ENCODE measurements at places on chromosomes 6 and 20.

DNA sequence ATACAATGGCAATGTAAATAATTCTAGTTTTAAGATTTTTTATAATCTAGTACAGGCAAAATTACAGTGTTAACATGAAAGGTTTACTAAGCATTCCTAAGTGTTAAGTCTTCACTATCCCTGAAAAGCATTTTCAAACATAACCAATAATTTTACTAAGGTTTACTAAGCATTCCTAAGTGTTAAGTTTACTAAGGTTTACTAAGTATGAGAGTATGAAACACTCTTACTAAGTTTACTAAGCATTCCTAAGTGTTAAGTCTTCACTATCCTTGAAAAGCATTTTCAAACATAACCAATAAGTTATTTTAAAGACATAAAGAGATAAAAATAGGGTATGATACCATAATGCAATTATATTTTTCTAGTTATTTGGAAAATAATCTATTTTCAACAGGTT is 82.6 kb downstream of the PRSS35 start:
- DNase-seq = no peak

- DNase-seq = no peak
These were observed 34.9 kb downstream of the ASCC3 start for GRCh38 chr6:100846276-100846675.

DNA sequence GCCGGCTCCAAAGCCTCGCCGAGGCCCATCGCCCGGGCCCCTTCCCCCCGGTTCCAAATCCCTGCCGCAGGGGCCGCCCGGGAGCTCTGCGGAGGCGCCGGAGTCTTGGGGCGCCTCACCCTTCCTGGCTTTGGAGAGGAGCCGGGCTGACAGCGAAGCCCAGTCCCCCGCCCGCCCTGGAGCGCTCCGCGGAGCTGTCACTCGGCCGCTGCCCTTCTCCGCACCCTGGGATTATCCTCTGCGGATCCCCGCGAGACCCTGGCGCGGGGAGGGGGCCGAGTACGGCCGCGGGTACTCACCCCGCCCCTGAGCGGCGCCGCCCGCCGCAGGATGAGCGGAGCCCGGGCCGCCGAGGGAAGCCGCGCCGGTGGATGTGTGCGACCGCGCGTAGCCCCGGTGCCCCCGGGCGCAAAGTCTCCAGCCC is 343 bp downstream of the SNAP91 start:
- DNase-seq = no peak

DNA sequence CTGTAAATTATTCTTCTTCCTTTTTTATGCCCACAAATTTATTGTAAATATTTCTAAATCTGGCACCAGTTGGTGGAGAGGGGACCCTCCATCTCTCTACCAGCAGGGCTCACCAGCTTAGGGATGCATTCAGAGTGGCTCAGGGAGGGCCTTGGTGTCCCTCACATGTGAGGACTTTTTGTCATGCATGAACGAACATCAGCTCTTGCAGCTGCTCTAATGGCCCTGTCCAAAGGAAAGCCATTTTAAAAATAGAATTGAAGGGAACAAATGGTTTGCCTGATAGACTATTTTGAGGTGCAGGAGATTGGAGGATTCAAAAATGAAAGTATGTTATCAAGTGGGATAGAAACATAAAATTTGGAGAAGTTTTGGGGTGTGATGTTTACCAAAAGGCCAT is 37.5 kb upstream of the KLHL31 start:
- no peak for DNase-seq

- DNase-seq = no peak
These were observed 42.5 kb upstream of the SLC22A1 start for GRCh38 chr6:160078883-160079685.

DNA sequence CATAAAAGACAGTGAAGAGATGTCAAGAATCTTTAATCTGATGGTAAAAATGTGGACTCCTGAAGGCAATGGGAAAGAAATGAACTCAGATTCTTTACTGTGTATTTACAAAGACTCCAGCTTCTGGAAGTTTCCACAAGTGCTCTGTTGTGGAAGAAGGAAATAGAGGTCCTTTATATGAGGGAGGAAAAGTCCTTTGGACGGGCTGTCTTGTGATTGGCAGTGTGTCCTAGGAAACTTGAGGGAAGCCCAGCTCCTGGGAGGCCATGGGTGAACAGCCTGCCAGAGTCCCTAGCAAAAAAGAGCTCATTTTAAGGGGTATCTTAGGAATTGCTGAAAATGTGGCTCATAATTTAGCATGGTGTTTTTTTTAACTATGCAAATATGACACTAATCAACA is 92.0 kb downstream of the RNASET2 start:
- no peak for DNase-seq

- no peak for DNase-seq
These were observed 108.7 kb downstream of the NCOA3 start for GRCh38 chr20:47610247-47610944.

- no peak for DNase-seq
These were observed 22.2 kb upstream of the MYL9 start for GRCh38 chr20:36519012-36519719.

- DNase-seq = no peak
These were observed 126.5 kb downstream of the ZFAND3 start for GRCh38 chr6:37946057-37946456.

- no peak for DNase-seq
These were observed 151.1 kb downstream of the KHDC1L start for GRCh38 chr6:73074175-73074574.

GRCh38 chr20:62237801-62238568 is at the start of gene OSBPL2:
Gene OSBPL2, plus strand, starts transcription at chr20:62238521. Its CDS starts 17,664 bp downstream, at chr20:62256185.
- peak; percentile 99 for DNase-seq

DNA sequence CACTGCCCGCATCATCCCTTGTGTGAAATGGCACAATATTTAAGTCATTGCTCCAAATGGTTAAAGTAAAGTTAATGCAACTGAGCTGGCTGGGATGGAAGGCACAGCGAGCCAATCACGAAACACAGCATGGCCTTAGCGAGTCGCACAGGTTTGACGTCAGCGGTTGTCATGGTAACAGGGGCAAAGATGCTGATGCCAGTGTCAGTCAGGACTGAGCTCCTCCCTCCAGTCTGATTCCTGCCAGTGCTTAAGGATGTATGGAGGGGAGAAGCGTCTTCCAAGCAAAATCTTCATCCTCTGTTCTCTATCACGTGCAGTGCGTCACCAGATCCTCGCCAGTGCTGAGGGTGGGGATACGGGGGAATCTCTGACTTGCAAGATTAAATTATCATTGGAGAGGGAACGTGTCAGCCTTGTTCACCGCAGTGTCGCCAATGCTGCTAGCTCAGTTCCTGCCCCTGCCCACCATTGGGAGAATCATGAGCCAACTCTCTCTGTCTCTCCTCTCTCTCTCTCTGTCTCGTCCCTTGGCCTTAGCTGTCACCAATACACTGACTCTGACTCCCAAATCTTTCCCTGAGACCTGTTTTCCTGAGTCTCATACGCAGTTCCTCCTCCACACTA is 24.5 kb downstream of the TSPYL4 start:
- no peak for DNase-seq

- no peak for DNase-seq
These were observed 7.4 kb downstream of the FKBP5 start for GRCh38 chr6:35681298-35681697.

DNA sequence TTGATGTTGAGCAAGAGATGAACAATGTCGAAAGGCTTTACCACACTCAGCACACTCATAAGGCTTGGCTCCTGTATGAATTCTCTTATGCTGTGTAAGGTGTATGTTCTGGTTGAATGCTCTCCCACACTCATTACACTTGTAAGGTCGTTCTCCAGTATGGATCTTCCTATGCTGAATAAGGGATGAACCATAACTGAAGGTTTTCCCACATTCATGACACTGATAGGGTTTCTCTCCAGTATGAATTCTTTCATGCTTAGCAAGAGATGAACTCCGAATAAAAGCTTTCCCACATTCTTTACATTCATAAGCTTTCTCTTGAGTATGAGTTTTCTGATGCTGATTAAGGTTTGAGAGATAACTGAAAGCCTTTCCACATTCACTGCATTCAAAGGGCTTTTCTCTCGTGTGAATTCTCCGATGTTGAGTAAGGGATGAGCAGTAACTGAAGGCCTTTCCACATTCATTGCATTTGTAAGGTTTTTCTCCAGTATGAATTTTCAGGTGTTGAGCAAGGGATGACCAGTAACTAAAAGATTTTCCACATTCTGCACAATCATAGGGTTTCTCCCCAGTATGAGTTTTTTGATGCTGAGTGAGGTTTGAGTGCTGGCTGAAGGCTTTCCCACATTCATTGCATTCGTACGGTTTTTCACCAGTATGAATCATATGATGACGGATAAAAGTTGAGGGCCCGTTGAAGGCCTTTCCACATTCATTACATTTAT is 21.1 kb downstream of the ZNF184 start:
- no peak for DNase-seq

DNA sequence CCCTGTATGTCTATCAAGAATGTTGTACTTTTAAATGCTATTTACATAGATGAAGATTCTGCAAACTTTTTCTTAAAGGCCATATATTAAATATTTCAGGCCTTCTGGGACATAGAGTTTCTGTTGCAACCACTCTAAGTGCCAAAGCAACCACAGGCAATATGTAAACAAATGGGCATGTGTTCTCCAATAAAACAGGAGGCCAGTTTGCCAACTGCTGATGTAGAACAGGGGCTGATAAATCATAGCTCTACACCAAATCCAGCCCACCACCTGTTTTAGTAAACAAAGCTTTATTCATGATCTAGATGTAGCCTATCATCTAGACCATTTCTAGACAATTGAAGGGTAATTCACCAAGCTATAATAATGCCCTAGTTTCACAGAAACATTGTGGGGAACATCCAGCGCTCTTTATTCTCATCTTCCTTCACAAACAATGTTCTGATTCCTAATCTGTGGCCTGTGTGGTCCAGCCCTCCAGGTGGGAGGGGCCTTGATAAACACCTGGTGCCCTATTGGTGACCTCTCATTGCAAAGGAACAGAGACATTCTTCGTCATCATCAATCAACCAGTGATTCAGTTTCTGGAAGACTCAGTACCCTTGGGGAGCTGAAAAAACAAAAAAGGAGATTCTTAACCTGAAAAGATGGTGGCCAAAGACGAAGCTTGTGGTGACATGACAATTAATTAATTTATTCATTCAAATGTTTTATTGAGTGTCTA is 80.2 kb downstream of the PREP start:
- DNase-seq = no peak

DNA sequence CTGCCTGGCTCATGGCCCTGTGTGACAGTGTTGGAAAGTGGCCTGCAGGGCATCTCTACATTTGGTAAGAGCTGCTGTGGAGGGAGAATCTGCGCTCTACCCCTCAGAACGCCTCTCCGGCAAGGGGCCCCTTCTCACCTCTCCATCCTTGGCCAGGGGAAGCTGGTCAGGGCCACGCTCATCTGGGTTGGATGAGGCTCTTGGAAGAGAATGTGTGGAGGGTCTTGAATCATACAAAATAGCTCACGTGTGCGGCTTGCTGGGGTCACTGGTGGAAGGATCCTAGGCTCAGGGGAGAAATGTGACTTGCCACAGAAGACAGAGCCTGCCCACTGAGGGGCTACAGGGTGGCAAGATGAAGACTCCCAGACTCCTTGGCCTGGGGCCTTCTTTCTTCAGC is 105.0 kb downstream of the SCML4 start:
- DNase-seq = no peak

DNA sequence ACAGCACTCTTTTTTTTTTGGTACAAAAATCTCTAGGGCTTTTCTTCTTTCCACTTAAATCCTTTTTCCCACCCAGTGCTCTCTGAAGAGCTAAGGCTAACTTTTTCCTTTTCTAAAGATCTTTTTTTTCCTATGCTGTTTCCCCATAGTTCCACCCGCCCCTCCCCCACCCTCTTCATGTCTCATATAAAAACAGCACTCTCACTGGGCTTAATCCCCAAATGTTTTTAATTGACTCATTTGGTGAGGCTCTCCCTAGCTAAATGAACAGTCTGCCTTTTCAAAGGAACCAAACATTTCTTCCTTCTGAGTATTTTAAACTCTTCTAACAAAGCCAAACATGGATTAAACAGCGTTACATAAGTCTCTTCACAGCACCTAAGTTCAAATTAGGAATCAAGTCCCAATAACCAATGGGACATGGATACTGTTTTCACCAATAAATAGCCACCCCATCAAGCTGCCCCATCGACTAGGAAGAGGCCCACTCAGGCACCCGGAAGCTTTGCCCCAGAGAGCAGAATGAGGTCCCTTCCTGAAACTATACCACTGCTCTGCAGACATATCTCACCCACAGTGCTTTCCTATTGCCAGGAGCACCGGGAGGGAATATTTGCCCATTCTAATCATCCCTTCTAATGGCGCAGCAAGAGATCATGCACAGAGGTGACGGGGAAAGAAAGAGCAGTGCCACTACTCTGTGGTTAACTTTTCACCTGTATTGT is 63.7 kb downstream of the ATXN1 start:
- no peak for DNase-seq

- no peak for DNase-seq
These were observed 11.7 kb downstream of the OSER1 start for GRCh38 chr20:44198872-44199271.

DNA sequence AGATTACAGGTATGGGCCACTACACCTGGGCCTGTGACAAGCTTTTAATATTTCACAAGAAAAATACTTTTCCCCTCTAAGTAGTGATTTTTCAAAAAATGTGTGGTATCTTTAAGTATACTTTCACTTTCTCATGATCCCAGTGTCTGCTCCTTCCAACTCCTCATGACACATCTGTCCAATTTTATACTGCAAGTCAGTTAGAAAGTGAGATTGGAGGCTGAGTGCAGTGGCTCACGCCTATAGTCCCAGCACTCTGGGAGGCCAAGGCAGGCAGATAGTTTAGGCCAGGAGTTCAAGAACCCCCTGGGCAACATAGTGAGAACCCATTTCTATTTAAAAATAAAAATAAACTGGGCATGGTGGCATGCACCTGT is 20.2 kb downstream of the PIM1 start:
- DNase-seq = no peak

DNA sequence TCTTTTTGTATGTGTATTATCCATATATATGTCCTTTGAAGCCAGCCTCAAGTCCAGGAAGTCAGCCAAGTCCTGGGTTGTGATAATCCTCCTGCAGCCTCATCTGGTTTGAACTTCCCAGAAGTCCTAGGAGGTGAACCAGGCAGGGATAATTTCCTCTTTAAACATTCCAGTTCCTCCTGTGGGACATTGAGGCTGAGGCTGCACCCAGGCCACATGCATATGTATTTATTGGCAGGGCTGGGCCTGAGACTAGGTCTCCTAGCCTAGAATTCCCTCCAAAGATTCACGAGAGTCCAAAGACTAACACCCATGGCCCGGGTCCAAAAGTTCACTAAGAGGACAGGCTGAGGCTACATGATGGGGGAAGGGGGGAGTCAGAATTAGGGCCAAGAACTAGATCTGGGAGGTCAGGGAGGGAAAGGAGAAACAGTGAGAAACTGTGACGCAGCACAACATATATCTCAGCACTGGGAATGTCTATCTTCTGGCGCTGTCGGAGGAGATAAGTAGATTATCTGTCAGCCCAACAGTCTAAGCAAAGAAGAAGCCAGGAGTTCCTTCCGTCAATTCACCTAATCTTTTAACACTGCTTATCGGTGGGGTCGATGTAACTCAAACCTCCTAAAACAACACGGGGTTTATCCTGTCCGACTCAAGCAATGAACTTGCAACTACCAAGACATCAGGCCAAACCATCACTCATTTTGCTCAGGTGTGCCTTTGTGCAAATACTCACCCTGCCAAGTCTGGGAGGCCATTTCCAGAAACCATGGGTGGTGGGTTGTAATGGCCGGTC is 43.3 kb downstream of the SNX5 start:
- no peak for DNase-seq
